Neural crest cell (in vitro differentiated cells): ENCODE measurements at places on chromosomes 1 and 21.

GRCh38 chr1:39628807-39629350, 10.6 kb downstream of the HEYL start:
- no peak for DNase-seq

DNA sequence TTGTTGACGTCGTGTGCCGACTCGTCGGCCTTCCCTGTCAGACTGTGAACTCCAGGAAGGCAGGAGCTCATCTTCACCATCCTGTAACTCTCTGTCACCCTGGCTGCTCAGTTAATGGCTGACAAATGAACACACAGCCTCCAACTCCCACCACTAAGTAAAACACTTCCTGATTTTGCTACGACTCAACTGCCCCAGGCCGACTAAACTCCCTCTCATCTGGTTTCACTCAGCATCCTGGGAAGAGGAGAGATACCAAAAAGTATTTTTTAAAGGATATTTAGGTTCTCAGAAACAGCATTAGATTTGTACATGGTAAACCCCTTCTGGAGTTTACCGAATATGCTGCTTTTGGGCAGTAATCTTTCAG, 18.2 kb upstream of the LHX4 start:
- no peak for DNase-seq

DNA sequence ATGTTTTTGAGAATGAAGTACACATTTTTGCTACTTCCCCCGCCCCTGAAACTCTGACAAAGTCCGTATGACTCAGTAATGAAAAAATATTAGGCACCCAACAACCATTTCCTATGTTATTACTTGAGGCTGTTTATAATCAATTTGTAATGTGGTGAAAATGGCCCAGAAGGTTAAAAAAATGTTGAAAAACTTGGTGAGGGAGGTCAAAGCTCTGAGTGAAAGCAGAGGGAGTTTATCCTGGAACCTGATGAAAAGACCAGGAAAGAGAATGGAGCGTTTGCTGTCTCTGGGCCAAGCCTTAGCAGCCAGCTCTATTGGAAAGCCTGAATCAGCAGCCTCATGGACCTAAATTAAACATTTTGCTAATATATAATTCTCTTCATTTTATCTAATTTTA, 367.7 kb upstream of the NEGR1 start:
- DNase-seq, result no peak

GRCh38 chr1:204598319-204598969, 82.2 kb downstream of the MDM4 start:
- DNase-seq, result no peak

GRCh38 chr1:94908190-94908589, 18.7 kb downstream of the CNN3 start:
- no peak for DNase-seq

GRCh38 chr1:151069103-151069486, 1.5 kb upstream of the GABPB2 start:
- DNase-seq, result no peak

DNA sequence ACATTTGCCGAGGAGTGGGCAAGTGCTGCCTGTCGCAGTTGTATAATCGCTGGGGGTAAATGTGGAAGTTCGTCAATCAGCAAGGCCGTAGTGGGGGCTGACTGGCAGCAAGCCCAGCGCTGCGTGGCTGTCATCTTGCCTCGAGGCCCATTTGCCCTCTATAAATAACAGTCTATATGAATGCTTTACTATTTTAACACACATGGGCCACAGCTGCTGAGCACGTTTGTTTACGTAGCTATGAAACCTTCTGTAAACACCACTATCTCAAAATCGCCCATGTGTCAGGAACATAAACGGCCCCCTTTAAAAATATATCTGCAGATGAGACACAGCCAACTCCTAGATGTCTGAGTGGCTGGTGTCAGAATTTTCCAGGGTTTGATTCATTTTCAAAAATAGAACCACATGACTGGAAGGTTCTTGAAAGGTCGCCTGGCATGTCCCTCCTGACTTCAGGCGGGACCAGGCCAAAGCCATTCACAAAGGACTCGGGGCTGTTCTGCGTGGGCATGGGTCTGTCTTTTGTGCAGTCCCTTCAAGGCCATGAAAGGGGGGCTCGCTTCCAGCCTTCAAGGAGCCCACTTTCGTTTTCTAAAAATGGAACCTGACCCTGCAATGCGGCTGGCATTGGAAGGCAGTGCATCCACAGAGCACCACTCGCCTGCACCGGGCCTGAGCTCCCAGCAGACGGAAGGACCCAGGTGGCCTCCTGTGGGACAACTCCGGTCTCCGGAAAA, 205.5 kb downstream of the KCNJ6 start:
- DNase-seq, result no peak
